ENCODE measurements at places on chromosomes 5 and 9.
A peak's percentile ranks its signal among the peaks of the same experiment; 100 is the strongest.

DNA sequence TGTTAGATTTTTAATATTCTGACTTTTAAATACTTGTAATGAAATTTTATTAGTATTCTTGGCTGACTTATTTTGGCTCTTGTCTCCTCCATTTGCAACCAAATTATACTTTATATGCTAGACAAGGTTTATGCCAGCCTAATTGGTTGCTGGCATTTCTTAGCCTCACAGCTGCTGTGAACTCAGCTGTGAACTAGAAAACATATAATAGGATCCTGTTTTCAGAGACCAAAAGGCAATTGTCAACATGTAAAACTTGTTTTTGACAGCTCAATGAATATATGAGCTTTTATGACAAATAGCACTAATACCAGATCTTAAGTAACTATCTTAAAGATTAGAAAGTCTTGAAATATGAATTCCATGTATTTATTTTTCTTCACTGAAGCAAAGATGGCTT lies 25.9 kb downstream of the KIF2A start:
- no peak for DNase-seq

DNA sequence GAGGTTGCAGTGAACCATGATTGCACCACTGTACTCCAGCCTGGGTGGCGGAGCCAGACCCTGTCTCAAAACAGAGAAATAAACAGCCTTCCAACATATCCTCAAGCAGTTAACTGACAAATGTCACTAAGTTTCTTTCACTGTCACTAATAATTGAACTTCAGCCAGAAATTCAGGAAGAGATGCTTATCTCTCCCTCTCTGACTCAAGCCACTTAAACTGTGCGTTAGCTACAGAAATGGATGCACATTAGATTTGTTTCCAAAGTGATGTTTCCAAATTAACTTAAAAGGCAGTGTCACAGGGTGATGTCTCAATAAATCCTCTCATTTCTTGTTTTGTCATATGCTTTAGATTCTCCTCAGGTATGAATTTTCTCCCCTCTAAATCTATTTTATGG lies 164.9 kb downstream of the KDM4C start:
- DNase-seq, result no peak

GRCh38 chr5:177980743-177981151 lies 15.3 kb downstream of the PROP1 start:
- DNase-seq, result no peak

DNA sequence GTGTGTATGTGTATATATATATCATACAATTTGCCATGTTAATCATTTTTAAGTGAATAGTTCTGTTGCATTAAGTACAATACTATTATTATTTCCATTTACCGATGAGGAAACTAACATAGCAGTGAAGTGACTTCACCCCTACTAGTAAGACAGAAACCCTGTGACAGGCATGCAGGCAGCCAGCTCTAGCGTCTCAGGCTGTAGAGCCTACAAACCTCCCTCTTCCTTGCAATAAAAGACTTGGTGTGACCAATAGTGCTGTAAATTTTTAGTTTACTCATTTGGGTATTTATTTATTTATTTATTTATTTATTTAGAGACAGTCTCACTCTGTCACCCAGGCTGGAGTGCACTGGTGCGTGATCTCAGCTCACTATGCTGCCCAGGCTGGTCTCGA lies 24.7 kb downstream of the FNBP1 start:
- no peak for DNase-seq

DNA sequence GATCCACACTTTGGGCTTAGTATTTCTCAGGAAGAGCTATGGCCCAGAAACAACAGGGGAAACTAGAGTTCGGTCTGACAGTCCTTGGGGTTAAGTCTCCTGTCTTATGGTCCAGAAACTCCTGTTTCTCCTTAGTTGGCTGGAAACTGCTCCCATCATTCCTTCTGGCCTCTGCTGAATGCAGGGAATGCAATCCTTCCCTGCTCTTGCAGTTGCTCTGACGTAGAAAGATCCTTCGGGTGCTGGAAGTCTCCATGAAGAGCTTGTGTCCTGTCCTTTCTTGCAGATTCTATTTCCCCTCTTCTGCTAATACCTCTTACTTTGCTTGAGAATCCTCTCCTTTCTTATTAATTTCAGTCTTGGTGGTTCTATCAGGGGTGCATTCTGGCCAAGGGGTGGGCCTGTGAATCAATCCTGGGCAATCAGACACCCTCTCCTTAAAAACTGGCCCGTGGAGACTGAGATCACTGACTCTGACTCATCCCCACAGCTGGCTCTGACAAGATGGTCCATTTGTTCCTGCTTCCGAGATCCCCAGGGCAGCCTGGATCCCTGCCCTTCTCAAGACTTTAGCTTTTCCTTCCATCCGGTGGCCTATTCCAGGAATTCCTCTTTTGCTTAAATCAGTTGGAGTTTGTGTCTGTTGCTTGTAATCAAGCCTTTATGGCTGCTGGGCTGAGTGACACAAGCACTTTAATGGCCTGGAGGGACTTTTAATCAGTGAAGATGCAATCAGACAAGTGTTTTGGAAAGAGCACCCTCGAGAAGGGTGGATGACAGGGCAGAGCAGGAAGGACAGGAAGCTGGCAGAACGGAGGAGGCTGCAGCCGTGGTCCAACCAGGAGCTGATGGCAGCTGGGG lies 23.7 kb downstream of the PTGS1 start:
- peak; percentile 18 for DNase-seq

GRCh38 chr5:53928641-53929040 lies 368.2 kb downstream of the NDUFS4 start:
- DNase-seq, result no peak

- DNase-seq, result no peak
These were observed 13.5 kb downstream of the CREBRF start for GRCh38 chr5:173069671-173070070.

GRCh38 chr5:177475563-177476427 lies 2.4 kb upstream of the DBN1 start:
- no peak for DNase-seq

GRCh38 chr5:162565-163337 lies 28.5 kb upstream of the LRRC14B start:
- no peak for DNase-seq

- DNase-seq, result peak; percentile 73
These were observed 177.1 kb downstream of the CPLANE1 start for GRCh38 chr5:37071901-37072581.

DNA sequence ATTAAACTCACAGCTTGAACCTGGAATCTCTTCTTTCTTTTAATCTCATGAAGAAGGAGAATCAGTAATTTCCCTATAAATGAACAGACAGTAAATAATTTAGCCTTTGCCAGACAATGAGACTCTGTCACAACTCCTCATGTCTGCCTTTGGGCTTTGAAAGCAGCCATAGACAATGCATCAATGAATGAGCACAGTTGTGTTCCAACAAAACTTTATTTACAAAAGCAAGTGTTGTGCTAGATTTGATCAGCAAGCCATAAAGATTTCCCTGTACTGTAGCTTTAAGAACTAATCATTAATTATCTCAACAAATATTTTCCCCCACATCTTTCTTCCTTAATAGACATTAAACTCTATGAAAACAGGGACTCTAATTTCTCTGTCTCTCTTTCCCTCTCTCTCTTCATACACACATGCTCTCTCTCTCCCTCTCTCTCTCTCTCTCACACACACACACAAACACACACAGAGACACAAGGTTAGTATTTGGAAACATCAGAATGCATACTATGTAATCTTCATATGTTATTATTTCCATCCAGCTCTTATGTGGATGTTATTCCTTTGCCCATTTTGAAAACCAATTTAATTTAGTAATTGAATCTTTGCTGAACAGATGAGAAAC lies 1209.8 kb upstream of the CDH6 start:
- no peak for DNase-seq
